ENCODE measurements at places on chromosomes 1 and 21.

DNA sequence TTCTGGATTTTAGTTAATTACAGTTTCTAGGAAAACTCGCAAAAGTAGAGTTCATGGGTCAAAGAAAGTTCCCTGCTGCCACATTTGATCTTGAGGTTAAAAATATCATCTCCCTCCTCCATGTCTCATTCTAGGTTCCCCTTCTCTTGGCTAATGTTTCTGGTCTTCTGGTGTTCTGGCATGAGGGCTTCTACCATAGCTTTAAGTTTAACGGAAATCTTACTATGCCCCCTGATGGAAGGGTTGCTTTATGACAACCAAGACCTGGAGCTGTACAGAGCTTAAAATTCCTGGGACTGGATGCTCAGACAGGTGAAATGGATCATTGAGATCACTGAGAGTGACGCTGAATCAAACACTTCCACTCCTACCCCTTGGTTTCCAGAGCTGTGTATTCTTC lies 1881.7 kb downstream of the MRPL39 start:
- no peak for DNase-seq

GRCh38 chr1:54114001-54114400 lies 38.8 kb downstream of the CDCP2 start:
- DNase-seq: no peak

- DNase-seq: no peak
Observed at GRCh38 chr1:30323841-30324240, 399.5 kb downstream of the MATN1 start.

- DNase-seq: no peak
Observed at GRCh38 chr1:230707732-230708630, 5.9 kb downstream of the AGT start.

DNA sequence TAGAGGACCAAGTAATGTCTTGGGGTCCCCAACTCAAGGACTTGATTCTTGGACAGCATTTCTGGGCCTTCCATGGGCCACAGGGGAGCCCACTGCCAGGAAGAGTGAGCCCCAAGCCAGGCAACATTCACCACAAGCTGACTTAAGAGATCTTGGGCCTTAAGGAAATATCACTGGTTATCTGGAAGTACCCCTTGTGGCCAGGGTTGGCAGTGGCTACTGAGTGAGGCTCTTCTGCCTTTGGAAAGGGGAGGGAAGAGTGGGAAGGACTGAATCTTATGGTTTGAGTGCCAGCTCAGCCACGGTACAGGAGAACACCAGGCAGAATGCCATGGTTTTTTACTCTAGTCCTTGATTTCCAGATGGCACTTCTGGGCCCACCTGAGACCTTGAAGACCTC lies 228.9 kb upstream of the RGS18 start:
- no peak for DNase-seq

GRCh38 chr1:8096105-8097011 lies 70.2 kb upstream of the ERRFI1 start:
- DNase-seq: no peak

DNA sequence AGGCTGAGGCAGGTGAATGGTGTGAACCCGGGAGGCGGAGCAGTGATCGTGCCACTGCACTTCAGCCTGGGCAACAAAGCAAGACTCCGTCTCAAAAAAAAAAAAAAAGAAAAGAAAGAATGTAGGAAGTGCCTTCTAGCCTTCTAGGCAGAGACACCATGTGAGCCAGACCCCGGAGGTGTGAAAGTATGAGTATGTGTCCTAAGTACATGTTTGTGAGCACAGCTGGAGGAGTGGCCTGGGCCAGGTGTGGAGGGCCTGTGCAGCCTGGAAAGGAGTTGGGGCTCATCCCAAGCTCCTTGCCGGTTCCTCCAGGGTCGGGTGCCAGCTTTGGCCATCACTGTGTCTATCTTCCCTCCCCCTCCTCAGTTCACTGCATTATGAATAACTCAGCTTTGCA lies 13.0 kb downstream of the SOX13 start:
- DNase-seq: no peak

- DNase-seq: no peak
Observed at GRCh38 chr1:214259353-214259977, 21.5 kb upstream of the SMYD2 start.

Measured in stimulated activated CD8-positive, alpha-beta memory T cell treated with anti-CD3 and anti-CD28 coated beads, Interleukin-15, amount 100 ng/mL, for 1 hour (primary cell).